Activated CD4-positive, CD25-positive, alpha-beta regulatory T cell treated with anti-CD3 and anti-CD28 coated beads, Interleukin-2, amount 50 U/mL, for 24 hours (primary cell): ENCODE measurements at places on chromosomes 16 and 17.

GRCh38 chr16:9360075-9360474 is 268.6 kb downstream of the HAPSTR1 start:
- ATAC-seq = no peak

DNA sequence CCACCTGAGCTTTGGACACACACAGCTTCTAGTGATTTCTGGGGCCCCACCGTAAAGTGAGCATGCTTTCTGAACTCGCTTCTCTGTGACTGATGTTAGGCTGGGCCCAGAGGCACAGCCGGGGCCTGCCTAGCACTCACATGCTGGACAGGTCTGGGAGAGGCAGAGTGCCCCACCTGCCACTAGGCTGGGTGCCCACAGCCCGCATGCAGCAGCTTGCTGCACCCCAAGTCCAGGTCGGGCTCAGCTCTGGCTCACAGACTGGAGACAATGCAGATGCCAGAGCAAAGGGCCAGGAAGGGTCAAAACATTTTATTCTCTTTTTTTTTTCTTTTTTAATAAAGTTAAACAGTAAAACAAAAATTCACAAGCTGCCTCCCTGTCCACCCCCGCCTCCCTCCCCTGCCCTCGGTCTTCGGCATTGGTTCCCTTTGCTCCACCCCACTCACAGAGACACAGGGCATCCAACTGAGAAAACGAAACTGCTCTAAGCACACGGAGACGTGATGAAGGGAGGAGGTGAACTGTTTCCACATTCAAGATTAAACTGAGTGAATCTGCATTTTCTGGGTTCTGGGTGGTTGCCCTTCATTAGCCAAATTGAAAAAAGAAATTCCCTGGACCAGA is 9.7 kb downstream of the CNP start:
- no peak for ATAC-seq

- ATAC-seq = no peak
These were observed 6.4 kb downstream of the STAT5A start for GRCh38 chr17:42294469-42295398.

DNA sequence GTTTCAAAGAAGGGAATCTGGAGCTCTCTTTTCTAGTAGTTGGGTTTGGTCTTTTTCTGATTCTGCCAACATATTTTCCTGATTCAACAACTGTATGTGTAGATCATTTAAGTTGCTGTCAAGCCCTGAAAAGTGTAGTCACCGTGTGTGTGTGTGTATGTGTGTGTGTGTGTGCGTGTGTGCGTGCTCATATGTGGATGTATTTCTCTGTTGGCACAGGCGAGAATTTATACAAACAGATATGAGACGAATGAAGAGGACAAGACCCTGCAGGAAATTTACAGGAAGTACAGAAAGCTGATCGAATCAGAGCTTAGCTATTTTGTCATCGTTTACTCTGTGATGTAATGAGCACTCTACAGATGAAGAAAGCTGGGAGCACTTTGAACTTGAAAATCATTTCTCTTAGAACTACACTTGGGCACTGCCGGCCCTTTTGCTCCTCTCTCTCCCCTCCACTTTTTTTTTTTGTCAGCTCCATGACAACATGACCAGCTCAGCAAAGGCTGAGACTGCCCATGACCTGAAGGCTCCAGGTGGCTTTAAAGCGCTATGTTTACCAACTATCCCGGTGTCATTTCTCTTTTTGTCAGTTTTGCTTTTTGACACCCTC is 11.2 kb downstream of the FBXO39 start:
- no peak for ATAC-seq

DNA sequence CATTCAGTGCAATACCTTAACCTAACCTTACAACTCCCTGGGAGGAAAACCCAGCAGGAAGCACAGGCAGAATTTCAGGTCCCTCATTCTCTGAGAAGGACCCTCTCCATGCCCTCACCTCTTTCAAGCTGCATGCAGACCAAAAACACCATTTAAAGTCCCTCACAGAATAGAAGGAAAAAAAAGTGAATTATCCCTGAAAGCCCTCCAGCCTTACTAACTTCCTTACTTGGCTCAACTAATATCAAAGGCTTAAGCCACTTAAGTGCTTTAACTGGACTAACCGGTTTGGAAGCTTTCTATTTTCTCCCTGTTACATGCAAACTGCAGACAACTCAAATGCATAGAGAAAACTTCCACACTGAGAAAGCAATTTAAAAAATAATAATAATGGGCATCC is 60.5 kb downstream of the ADAMTS18 start:
- no peak for ATAC-seq

- no peak for ATAC-seq
These were observed 160.3 kb downstream of the PCTP start for GRCh38 chr17:55911186-55911585.

GRCh38 chr16:48950184-48950583 is 331.5 kb downstream of the CBLN1 start:
- ATAC-seq = no peak

DNA sequence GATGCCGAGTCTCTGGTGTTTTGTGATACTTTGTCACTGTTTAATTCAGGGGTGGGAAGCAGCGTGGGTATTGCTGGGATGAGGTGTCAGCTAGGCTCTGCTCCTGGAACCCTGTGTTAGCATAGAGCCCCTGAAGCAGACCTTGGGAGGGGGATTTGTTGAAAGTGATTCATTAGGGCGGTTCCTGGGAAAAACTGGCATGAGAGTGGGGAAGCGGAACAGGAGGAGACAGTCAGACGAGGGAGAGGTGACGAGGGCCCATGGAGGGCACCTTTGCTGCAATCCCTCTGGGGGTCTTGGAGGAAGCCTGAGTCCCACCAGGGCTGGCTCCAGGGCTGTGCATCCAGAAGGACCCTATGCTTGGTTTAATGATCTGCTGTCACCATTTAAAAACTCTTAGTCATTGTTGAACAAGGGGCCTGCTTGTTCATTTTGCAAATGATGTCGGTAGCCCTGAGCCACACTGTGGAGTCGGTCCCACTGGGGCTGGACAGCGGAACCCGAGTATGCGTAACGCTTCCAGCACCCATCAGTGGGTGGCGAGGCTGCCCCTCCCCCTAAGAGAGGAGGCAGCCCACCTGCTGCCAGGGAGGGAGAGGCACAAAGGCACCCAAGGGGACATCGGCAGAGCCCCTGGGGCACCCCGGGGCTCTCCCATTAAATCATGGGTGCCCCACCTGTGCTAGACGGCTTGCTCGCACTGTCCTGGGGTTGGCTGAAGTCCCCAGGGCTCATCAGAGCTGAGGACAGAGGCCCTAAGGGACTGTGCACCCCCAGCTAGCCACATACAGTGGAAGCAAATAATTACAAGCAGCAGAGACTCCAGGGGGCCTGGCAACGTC is 35.4 kb downstream of the WFDC1 start:
- no peak for ATAC-seq

DNA sequence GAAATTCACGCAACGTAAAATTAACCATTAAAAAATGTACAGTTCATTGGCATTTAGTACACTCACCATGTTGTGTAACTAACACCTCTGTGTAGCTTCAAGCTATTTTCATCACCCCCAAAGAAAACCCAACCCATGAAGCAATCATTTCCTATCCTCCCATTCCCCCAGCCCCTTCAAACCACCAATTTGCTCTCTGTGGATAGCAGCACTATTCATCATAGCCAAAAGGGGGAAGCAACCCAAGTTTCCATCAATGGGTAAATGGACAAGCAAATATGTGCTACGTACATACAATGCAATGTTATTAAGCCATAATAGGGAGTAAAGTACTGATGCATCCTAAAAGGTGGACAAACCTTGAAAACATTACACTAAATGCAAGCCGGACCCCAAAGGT is 10.9 kb upstream of the KRT222 start:
- ATAC-seq = no peak

DNA sequence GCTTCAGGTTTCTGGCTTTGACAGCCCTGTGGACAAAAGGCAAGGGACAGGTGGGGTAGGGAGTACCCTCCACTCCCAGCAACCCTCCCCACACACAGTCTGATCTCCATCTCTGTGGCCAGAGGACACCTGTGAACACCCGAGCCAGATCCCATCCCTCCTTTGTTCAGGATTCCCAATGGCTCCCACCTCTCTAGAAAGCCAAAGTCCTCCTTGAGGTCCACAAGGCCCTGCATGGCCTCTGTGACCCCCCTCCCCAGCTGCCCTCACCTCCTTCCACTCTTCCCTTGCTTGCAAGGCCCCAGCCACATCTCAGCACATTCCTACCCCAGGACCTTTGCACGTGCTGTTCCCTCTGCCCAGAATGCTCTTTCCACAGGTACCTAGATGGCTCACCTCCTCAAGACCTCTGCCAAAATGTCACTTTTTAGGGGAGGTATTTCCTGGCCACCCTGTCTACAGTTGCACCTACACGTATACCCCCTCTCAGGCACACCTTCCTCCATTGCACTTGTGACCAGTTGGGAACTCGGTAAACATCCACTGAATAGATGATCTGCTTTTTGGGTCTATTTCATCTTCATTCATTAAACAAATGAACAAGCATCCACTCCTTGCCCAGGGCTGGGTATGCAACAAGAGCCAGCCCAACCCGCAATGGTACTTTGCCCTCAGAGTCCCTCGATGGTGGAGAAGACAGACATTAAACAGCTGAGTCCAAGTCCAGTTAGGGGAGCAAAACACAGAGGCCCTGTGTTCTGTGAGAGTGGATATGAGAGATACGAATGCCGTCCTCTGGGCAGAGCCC is 107.0 kb downstream of the CRLF3 start:
- ATAC-seq = no peak

DNA sequence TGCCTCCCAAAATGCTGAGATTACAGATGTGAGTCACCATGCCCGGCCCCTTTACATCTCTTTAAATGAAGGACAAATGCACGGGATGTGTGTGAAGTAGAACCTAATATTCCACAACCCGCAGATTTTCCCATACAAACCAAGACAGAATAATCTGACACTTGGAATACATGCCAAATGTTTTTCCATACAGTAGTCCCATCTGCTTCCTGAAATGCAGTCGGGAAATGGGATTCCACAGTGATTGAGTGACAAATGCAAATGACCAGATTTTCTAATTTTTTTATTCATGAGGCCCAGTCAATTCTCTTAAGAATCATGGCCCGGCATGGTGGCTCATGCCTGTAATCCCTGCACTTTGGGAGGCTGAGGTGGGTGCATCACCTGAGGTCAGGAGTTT is 6.8 kb upstream of the ZNF200 start:
- ATAC-seq = no peak

DNA sequence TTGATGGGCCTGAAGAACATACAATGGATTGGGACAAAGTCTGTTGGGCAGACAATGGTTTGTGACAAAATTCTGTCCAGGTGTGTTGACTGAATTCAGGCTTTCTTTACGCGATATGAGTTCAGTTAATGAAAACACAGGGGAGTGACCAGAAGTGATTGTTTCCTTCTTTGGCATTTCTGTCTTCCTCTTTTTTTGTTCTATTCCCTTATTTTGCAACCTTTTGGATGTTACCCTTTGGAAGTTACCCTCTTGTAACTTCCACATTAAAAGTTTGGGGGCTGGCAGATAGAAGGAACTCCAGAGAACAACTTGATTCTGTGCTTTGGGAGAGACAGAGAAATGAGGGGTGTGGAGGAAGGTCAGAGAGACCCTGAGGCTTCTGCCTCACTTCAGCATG is 126.7 kb downstream of the PITPNC1 start:
- ATAC-seq = no peak

GRCh38 chr17:3690094-3690715 is 5.8 kb downstream of the P2RX5 start:
- ATAC-seq = no peak

DNA sequence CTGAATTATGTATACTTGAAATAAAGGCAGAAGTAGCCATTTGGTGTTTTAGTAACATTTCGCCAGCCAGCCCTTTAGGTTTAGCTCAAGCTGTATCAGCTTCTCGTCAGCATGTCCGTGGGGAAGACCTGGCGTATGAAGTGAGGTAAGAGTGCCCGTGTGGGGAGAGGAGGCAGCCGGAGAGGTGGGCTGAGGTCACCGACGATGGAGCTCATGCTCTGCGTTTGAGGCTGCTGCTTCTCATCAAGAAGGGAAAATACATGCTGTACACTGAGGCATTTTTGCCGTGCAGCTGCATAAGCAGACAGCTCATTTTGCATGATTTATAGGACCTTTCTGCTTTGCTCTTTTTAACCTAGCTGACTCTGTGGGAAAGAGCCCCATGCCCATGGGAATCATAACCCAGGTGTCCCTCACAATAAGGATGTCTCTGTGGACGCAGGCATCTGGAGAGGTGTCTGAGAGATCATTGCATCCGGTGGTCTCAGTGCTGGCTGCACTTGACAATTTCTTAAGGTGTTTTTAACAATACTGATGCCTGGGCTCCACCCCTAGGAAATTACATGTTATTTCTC is 179.1 kb downstream of the ABCC12 start:
- no peak for ATAC-seq

DNA sequence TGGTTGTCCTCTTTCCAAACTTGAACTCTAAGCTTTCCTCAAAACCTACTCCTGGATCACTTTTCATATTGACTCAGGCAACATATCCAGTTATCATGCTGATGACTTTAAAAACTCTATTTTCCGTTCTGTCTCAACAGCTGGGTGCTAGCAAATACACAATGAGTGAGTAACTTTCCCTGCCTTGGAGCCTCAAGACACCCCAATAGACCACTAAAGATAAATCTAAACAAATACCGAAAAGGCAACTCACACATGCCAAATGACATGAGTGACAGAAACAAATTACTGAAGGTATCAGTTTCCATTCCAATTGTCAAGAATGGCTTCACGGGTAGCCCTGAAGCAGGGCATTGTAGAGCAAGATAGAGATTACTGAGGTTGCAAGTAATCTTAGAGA is 15.7 kb upstream of the TMEM101 start:
- no peak for ATAC-seq

GRCh38 chr17:28954886-28955285 is 3.6 kb upstream of the PHF12 start:
- ATAC-seq = no peak

- no peak for ATAC-seq
These were observed 408.4 kb downstream of the CPPED1 start for GRCh38 chr16:12395268-12395667.

DNA sequence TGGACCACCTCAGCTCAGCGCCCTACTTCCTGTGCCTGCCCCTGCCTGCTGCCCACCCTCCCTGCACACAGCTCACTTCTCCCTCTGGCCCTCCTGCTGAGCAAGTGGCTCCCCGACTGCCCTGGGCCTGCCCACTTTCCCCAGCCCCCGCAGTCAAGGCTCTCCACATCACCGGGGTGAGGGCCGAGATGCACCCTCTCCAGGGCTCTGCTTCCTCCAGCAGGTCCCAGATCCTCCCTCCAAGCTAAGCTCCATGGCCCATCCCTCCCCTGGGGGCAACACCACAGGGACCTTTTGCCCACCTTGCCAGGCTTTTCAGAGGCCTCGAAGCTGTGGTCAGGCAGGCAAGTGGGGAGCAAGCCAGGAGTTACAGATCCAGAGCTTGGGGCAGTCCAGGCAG is 820.2 kb downstream of the KCNJ18 start:
- no peak for ATAC-seq
